Activated T-helper 1 cell treated with Interleukin-2 at 50 U/mL for 16 hours (primary cell): ENCODE measurements at places on chromosomes 5 and 9.

DNA sequence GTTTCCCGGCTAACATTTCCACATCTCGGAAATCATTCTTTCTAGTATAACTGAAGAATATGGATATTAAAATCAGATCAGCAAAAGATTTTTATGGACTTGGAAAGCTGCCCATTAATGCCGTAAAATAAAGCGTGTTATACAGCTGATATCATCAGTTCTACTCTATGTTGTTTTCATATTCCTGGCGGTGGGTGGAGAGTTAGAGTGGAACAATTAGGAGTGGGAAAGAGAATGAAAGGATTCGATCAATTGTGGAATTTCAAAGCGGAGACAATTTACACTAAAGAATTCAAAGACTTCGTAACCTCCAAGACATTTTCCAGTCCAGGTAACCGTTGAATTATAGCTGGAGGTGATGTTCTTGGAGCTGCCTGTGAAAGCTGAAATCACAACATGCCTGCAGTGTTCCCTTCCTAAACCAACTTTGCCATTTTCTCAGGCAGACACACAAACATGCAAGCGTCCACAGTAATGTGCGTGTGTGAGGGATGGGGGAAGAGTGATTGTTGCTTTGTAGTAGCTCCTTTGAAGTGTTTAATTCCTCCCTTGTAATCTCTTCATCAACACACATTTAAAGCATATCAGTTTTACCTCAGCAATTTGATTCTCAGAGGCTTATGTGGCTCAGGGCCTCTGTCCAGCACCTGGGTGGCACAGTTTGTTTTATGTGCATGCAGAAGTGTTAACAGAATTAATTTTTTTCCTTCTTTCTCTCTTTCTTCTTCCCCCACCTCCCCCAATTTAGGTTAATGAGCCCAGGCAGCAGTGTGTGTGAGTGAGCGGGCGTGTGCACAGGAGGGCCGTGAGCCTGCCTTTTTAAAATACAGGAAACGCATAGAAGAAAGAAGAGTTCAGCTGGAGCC lies 544.1 kb downstream of the RAB3C start:
- no peak for DNase-seq

GRCh38 chr9:114003758-114004157 lies 74.3 kb downstream of the AMBP start:
- DNase-seq, result no peak

- DNase-seq, result no peak
These were observed 50.7 kb downstream of the SPEF2 start for GRCh38 chr5:35668319-35668718.

DNA sequence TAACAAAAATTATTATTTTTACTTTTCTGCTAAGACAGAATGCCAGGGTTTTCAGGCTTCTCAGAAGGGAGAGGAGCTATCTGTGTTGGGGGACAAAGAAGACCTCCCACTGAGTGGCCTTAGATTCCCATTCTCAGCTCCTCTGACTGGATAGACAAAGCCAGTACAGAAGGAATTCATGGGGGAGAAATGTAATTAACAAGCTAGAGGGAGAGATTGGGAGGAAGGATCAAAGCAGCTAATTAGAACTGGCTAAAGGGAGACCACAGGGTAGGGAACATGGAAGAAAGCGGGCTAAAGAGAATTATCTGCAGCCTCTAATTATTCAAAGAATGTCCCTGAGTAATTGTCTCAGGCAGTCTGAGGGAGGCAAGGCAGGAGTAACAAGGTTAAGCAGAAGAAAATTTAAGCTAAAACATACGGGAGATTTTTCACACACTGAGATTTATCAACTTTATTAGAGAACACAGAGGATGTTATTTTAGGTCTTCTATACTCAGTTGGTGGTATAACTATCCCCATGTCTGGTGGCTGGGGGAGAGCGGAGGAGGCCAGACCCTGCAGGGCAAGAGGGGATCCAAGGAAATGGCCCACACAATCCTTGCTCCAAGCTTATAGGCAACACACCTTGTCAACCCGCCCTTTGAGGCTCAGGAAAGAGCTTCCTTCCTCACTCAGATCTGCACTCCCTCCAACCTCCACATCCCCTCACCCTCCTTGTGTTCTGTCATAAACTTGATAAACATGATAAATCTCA lies 87.7 kb upstream of the LRRTM2 start:
- DNase-seq, result no peak

GRCh38 chr5:73284220-73284795 lies 111.3 kb downstream of the TMEM174 start:
- DNase-seq, result no peak

GRCh38 chr5:17405976-17406375 lies 92.1 kb upstream of the TAF11L2 start:
- no peak for DNase-seq

GRCh38 chr5:127804886-127805426 lies 101.8 kb downstream of the CCDC192 start:
- no peak for DNase-seq
